ENCODE measurements at places on chromosomes 4 and X.

DNA sequence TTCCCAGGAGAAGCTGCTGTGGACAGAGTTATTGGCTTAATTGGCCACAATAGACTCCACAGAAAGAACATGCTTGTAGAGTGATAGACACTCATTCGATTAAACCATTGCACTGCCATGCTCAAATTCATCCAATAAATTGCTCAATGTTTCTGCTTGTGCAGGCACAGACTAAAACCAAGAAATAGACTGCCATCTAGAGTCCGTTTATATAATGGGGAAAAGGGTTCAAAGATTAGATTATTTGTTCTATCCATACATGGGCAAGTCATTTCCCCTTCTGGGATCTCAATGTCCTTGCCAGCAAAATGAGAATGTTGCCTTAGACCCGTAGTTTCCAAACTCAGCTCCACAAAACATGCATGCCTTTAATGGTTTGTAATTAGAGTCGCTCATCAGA lies 8.7 kb downstream of the SMIM10 start:
- DNase-seq = no peak

GRCh38 chrX:46380148-46380752 lies 165.0 kb downstream of the ZNF674 start:
- no peak for DNase-seq

GRCh38 chr4:35559559-35560365 lies 684.6 kb downstream of the ARAP2 start:
- no peak for DNase-seq

GRCh38 chr4:66062921-66063320 lies 392.6 kb upstream of the EPHA5 start:
- DNase-seq = no peak

DNA sequence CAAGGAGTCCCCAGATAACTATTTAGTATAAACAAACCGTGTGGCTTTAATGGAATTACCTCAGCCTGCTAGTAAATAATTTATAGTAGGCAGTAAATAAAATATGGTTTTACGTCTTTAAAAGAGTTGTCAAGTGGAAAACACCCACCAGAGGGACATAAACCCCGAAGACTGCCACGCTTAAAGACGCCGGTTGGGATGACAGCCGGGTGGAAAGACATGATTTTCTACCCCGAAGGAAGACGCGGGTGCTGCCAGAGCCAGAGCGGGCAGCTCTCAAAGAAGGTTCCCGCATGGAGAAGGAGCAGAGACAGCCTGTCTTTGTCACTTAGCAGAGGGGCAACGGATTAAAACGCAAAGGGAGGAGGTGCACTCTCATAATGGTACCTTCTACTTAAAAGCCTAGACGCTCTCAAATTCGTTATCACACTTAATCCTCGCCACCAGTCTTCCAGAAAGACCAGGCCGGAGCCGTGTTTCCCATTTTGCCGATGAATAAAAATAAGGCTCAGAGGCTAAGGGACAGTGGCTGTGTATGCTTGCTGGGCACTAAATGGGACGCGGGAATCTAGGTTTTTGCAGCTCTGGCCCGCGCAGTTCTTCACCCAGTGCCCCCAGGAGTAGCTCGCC lies 140.5 kb upstream of the ZIC3 start:
- no peak for DNase-seq

DNA sequence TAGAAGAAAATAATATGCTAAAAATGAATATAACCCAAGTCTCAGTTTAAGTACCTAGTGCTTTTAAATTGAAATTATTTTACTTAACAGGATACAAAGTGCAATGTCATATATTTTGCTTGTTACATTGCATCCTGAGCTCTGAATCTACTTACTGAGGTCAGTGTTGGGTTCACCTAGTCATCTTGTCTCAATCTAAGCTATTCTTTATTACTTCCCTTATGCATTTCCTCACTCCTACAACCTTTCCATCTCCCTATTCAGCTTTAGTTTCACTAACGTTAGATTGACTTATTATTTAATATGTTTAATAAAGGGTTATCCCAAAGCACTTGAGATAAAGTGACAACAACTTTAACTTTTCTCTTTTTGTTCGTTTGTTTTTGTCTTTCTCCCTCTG lies 483.7 kb downstream of the FSTL5 start:
- DNase-seq = no peak

Measured in stimulated activated CD8-positive, alpha-beta memory T cell treated with anti-CD3 and anti-CD28 coated beads, Interleukin-7, amount 100 ng/mL, for 1 hour (primary cell).